HT-29 (cell line): ENCODE measurements at places on chromosomes 11 and 22. TPM values are rescaled to one million over a fixed set of nuclear protein-coding genes. Genes with fewer than 3 reads are reported as not detected.

- DNase-seq, result no peak
These were observed 8.0 kb upstream of the CTSD start for GRCh38 chr11:1771700-1772099.

DNA sequence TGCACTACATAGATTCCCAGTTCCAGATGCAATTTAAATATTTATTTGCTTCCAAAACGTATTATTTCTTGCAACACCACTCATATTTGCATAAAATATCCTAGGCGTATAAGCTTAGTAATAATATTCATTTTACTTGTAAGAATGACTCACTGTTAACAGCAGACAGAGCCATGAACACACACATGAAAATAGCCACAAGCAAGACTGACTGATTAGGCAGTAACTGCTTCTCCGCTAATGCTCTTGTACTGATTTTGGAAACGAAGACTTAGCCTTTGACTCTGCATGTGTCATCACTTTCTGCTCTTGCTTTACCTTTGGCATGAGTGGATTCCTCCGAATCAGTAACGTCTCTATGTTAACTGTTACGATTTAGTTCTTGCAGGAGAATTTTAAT lies 6.0 kb downstream of the OR10Q1 start:
- no peak for DNase-seq

DNA sequence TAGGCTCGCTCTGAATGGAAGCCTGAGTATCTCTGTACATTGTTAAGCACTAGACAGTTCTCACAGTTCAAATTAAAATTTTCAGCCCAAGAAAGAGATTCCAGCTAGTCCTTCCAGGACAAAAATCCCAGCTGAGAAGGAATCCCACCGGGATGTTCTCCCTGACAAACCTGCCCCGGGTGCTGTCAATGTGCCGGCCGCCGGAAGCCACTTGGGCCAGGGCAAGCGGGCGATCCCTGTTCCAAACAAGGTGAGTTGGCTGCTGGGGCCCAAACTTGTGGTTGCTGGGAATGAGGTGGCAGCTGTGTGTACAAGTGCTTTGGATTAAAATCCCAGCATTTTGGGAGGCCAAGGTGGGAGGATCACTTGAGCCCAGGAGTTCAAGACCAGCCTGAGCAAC lies 15.4 kb downstream of the GTSE1 start:
- DNase-seq, result no peak

KLHDC7B gene
- not detected in 2 replicates for total RNA-seq

DNA sequence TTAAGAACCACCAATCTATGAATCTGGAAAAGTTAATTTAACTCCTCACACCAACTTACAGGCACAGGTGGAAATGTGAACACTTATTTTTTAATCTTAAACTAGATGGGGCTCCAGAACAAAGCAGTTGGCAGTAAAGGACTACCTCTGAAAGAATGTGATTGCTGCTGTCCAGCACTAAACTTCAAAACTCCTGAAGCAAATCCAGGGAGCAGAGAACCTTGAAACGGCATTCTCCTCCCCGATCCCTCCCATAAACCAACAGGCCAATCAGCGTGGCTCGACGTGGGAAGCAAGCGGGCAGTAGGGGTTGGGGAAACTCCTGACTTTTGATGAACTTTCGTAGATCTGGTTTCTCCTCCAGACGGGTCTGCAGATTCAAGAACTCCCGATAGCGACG lies 5.0 kb downstream of the SNX19 start:
- no peak for DNase-seq

DNA sequence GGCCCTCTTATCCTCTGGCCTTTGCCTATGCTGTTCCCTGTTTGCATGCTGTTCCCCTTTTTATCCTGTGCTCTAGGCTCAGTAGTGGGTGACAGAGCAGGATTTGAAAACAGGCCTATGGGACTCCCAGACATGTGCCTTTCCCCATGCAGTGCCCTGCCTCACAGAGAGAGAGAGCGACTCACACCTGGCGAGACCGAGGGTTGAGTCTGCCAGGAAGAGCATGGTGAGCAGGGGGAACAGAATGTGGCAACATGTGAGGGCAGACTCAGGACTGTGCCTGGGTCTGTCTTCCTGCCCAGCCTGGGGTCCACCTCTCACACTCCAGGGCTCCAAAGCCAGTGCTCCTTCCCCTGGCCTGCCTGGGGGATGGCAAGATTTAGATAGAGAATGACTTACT lies 75.0 kb downstream of the NFAM1 start:
- no peak for DNase-seq

GRCh38 chr22:19068784-19069271 lies 53.4 kb downstream of the DGCR2 start:
- no peak for DNase-seq

DNA sequence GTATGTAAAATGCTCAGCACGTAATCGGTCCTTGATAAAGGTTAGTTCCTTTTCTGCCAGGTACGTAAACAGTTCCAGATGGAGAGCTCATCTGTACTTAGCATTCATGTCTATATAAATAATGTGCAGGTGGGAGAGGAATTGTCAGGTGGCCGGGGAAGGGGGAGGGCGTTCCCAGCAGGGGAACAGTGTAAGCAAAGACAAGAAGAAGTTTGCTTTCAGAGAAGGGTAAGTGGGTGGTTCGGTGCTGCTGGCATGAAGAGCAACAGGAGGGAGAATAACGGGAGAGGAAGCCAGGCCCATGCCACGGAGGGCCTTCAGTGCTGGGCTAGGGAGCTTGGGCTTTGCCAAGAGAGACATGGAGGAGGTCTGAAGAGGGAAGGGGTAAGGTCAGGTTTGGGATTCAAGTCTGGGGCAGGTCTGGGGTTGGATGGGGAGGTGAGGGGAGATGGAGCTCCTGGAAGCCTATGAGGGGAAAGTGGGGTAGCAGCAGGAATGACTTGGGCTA lies 11.4 kb upstream of the WNT11 start:
- DNase-seq, result no peak

DNA sequence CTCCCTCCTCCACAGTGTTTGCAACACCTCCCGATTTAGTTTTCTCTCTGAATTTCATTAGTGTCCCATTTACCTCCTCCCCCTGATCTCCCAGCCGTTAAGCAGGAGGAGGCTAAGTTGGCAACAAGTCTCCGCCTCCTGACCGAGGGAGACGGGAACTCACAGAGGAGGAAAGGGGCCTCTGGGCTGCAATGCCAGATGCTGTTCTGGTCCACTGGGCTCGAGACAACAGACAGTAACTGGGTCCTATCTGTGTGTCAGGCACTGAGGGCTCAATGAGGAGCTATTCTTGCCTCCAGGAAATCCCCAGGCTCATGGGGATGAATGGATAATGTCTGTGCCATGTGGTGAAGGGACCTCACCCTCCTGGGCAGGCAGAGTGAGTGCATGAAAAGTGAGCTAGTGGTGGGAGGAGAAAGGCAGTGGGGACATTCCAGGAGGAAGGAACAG lies 228.1 kb downstream of the TENM4 start:
- DNase-seq, result no peak

DNA sequence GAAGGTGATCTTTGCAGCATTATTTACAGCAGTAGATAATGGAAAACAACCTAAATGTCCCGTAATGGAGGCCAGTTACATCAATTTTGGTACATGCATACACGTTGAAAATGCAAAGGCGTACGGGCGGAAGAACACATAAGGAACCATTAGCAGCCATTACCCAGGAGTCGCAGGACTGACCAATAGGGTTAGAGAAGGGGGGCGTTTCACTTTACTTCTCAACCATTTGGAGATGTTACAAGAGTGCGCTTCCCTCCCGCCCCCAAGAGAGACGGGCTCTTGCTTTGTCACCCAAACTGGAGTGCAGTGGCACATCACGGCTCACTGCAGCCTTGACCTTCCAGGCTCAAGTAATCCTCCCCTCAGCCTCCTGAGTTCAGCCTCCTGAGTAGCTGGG lies 52.8 kb upstream of the SLC35C1 start:
- DNase-seq, result no peak

LARGE2 gene
- 2.6 and 4.5 TPM in 2 replicates for total RNA-seq

GRCh38 chr11:10934293-10934860 lies 76.5 kb upstream of the ZBED5 start:
- peak; percentile 49 for DNase-seq

POU2AF3 gene
- total RNA-seq, result 14.5 and 23.0 TPM in 2 replicates
